ENCODE measurements at places on chromosomes 11 and 22. TPM values are rescaled to one million over a fixed set of nuclear protein-coding genes. Genes with fewer than 3 reads are reported as not detected.

DNA sequence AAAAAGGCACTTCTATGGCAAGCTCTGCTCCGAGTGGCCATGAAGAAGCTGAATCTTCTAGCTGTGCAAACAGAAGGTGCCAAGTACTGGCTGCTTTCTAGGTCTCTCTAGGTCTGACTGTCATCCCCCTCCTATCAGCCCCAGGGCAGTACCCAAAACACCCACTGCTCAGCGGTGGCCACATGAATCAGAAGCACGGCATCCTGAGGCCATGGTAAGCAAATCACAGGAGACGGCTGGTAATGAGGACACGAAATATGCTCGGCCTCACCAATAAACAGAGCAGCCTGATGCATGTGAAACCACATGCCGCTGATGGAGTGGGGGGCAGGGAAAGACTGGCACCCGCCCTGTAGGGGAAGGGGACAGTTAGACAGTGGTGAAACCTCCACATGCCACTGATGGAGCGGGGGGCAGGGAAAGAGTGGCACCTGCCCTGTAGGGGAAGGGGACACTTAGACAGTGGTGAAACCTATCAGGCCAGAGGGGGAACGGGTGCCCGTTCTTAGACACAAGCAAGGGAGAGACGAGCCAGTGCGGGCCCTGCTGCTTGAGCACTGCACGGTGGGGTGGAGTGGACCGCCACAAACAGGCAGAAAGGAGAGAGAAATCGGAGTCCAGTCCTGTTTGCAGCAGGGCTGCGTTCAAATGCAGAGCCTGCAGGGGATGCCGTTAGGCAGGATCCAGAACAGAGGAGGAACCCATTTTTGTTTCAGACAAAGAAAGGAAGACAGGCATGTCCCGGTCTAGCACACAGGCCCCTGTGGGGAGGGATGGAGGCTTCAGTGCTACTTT is 29.9 kb upstream of the MOB2 start:
- DNase-seq: no peak

GRCh38 chr11:119441898-119442243 is 18.9 kb upstream of the THY1 start:
- DNase-seq: no peak

VSIG10L2 gene
- not detected for total RNA-seq

- DNase-seq: no peak
These were observed 5.2 kb upstream of the RASSF10 start for GRCh38 chr11:13003736-13004493.

GGTLC3 gene
- not detected for total RNA-seq

- DNase-seq: peak; percentile 40
These were observed 49.9 kb upstream of the THY1 start for GRCh38 chr11:119472856-119473222.

SPDYC gene
- total RNA-seq: 1.2 TPM

DNA sequence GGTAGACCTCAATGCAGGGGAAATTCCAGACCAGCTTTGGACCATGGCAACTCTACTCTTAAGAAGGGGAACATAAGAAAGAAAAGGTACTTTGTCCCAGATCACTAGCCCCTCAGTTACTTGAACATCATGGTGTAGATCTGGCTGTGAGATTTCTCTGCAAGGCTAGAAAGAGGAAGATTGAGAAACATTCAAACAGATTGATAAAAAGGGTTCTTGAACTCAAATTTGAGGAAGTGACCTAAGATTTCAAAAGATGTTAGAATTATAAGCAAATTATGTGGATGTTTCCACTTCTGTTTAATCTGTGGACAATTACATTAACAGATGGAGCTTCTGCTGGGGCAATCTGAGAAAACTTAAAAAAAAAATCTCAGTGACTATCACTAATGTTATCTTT is 21.8 kb upstream of the UPB1 start:
- no peak for DNase-seq

NRGN gene
- total RNA-seq: 1.4 TPM

DNA sequence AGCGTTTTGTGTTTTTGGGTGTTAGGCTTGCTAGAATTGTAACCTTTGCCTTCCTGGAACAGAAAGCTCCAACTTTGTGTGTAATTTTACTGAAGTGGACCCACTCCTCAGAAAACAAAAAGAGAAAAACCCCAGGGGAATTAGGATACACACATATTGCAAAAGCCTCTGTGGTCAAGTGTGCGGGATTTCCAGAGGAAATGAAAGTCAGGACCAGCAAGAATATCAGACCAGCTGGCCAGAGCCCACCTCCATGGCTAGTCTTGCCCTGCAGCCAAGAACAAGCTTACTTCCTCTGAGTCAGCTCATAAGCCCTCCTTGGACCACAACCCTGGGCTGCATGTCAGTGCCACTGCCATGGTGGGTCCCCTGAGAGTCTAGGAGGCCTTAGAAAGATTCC is 37.0 kb upstream of the FTH1 start:
- DNase-seq: no peak

- no peak for DNase-seq
These were observed 7.0 kb upstream of the MALAT1 start for GRCh38 chr11:65491614-65492386.

DNA sequence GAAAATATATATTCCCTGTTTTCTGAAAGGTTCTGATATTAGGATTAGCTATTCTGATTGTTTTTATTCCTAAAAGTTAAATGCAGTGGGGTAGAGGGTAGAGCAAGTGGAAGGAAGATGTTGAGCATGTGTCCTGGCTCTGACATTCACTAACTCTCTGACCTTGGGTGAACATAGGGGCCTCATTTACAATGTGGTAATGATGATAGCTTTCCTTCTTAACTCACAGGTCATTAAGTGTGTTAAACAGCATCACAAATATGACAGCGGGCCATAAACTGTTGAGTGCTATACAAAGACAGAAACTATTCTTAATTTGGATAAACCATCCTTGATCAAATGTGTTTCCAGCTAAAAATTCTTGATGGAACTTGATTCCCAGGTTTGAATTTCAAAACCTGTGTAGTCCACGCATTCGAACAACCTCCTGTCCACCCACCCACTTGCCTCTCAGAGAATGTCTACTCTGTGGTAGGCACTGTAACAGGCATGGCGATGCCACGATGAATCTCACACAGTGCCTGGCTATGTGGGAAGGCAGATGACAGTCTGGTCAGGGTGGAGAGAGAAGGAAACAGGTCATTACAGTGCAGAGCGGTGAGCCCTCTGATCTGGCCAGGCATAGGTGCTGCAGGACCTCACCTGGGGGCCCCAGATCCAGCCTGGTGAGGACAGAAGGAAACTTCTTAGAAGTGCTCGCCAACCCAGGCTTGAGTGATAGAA is 19.3 kb upstream of the PEX26 start:
- no peak for DNase-seq

ELFN2 gene
- total RNA-seq: 0.23 TPM

ZC3H12C gene
- 4.7 TPM for total RNA-seq

DNA sequence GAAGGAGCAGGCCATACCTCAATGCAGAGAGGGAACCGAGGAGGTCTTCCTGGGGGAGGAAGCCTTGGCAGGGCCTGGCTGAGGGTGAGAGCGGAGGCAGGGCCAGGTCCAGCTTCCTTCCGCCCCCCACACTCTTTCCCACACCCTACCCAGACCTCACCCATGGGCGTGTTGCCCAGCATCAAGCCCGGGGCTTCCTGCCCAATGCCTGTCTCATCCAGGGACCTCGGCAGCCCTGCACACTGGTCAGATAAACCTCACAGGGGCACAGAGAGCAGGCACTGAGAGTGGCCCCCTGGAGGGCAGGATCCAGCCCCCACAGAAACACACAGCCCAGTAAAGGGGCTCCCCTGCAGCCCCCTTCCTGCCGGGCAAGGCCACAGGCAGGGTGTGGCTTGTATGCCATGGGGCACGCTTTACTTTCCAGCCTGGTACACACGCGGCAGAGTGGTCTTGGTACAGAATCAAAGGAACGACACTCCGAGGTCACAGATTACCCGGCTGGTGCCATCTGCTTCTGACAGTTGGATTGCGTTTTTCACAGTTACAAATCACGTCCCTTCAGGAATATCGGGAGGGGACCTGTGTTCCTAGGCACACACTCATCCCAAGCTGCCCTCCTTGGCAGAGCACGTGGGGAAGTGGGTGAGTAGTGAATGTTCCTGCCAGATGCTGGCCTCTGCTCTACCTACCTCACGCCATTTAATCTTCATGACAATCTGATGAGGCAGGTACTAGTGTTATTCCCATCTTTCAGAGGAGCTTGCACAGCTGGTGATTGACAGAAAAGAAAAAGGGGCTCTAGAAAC is 20.0 kb upstream of the CD5 start:
- DNase-seq: no peak

DNA sequence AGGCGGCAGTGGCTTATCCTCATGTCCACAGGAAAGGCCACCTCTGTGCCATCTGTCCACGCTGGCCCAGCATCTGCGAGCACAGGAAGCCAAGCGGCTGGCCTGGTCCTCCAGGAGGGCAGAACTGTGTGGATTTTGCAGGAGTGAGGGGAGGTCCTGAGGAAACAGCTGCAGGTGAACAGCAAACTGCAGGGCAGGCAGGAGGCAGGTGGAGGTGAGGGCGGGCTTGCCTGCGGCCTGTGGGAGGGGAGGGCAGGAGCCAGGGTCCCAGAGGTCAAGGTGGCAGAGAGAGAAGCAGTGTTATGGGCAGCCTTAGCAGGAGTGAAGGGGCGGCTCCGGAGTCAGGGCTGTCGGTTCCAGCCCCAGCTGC is 369.7 kb downstream of the SHANK2 start:
- no peak for DNase-seq

- DNase-seq: peak; percentile 75
These were observed 29.7 kb downstream of the MB start for GRCh38 chr22:35587447-35587870.

DNA sequence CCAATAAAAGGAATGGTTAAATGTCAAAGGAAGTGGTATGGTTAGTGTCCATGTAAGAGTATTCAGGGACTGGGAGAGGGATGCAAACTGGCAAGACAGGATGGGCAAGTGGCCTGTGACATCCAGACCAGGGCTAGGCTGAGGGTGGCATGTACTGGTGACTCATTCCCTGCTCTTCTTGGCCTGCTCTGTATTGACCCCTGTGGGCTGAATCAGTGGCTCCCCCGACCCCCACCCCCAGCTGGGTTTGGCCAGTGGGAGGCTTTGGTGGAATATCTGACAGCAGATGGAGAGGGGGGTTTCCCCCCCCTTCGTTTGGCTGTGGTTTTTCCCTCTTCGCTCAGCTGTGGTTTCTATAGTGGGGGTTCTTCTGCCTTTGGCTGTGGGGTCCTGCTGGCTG is 87.7 kb downstream of the CSNK2A3 start:
- DNase-seq: no peak
